Epithelial cell of prostate (primary cell): ENCODE measurements at places on chromosomes 12 and 14.

DNA sequence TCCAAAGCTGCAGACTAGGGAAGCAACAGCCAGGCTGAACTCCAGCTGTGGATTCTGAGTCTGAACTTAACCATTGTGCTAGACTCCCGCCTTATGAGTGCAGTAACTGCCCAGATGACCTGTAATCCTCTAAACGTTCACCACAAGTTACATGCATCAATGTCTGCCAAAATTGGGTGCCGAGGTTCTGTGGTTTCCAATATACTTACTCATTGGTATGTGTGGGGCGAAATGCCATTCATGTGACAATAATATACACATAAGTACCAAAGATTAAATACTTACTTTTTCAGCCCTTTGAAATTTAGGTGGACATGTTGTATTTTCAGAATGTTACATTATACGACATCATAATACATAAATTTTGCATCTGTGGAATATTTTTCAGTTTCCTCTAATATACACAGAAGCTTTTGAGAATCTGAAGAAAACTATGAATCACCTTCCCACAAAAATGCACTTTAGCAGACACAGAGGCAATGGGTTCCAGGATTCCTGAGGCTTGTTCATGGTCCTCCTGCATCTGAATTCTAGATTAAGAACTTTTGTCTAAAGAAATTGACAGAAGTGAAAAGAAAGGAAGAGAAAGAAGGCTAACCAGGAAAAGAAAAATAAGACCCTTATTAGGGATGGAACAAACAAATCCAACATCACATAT, 31.7 kb downstream of the GRIP1 start:
- peak; percentile 57 for DNase-seq

GRCh38 chr12:102690253-102690652, 209.9 kb upstream of the IGF1 start:
- no peak for DNase-seq

- peak; percentile 40 for DNase-seq
These were observed 5.1 kb downstream of the LMBR1L start for GRCh38 chr12:49105504-49106084.

GRCh38 chr12:109595321-109595902, 21.8 kb downstream of the MVK start:
- no peak for DNase-seq

- DNase-seq, result no peak
These were observed 7.5 kb upstream of the PRKAG1 start for GRCh38 chr12:49026101-49026500.

GRCh38 chr14:64464651-64465050, 648 bp upstream of the AKAP5 start:
- DNase-seq, result no peak

- no peak for DNase-seq
These were observed 156.8 kb downstream of the PPM1H start for GRCh38 chr12:62778187-62778586.

GRCh38 chr14:53851394-53852090, 105.1 kb downstream of the BMP4 start:
- no peak for DNase-seq

- no peak for DNase-seq
These were observed 122.2 kb upstream of the METAP2 start for GRCh38 chr12:95351748-95352147.

DNA sequence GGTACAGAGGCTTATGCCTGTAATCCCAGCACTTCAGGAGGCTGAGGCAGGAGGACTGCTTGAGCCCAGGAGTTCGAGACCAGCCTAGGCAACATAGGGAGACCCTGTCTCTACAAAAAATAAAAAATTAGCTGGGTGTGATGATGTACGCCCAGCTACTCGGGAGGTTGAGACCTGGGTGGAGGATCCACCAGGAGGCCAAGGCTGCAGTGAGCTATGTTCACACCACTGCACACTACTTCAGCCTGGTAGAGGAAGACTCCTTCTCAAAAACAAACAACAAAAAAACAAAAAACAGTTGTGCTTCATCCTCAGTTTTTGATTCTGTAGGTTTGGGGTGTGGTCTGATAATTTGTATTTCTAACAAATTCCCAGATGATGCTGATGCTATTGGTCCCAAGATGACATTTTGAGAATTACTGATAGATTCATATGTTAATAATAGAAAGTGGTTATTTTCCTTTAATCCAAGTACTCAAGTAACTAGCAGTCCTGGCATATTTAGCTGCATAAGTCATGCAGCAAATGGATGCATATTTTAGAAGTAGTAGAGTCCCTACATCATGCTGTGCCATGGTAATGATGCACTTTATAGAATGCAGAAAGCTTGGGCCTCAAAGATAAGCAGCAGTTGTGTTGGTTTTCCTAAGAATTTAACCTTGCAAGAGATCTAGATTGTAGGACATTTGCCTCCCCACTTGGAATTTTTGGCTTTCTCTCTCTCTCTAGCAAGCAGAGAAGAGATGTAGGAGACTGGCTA, 76.1 kb upstream of the PAWR start:
- DNase-seq, result no peak

- no peak for DNase-seq
These were observed 381 bp downstream of the YY1 start for GRCh38 chr14:100239211-100239839.

DNA sequence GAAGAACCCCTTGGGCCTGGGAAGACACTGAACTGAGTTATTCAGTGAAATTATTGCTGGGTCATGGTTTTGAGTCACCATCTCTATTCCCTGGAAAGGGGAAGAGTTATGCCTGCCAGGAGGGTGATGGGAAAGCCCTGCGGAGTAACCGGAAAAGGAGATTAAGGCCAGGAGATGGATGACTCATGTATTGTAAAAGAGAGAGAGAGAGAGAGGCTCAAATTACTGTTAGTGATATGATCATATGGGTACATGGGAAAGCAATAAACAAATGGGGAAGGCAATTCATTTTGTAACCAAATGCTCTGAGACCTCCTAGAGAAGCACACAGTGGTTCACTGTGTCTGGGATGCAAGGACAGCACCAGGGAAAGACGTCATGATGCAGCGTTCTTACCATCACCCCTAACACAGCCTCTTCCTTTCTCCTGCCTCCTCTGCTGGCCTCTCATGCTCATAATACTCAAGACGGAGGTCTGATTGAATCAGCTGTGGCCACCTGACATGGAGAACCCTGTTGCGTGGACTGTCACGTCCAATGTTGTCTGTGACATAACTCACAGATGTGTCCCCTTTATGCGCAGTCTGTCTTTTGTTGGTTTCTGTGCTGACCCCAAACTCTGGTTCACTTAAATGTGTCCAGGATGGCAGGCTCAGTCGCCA, 243.7 kb downstream of the TMEM132D start:
- no peak for DNase-seq
